ENCODE measurements at places on chromosomes 1 and 21. TPM values are rescaled to one million over a fixed set of nuclear protein-coding genes. Genes with fewer than 3 reads are reported as not detected.

The GNG4 gene
- 1.7 TPM for total RNA-seq

- no peaks in the 10 kb centered on the region for H3K36me3 ChIP-seq
- no peaks in the 10 kb centered on the region for H3K4me1 ChIP-seq
- no peak overlapping the region for H3K27ac ChIP-seq
- peaks cover 6% of the 10 kb centered on the region for H3K27me3 ChIP-seq
- H3K4me3 ChIP-seq = no peak overlapping the region
Observed at GRCh38 chr1:4830707-4831106, 176.3 kb downstream of the AJAP1 start.

DNA sequence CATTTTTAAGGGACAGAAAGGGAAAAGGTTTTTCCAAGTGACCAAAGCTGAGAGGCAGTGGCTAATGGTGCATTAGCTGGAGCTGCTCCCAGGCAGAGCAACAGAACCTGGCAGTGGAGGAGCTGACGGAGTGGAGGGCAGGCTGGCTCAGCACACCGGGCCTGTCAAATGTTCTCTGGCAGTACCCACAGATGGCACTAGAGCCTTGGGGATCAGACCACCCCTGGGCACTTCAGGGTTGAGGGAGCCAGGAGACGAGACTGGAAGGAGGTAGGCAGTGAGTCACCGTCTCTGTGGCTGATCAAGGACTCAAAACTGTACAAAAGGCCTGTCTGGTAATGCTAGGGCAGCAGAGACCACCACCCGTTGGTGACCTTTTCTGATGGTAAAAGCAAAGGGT is 121.7 kb upstream of the KIAA0040 start:
- H3K4me1 ChIP-seq = peaks cover under 1% of the 10 kb centered on the region
- H3K27me3 ChIP-seq = peaks cover 2% of the 10 kb centered on the region
- H3K36me3 ChIP-seq = no peaks in the 10 kb centered on the region
- H3K4me3 ChIP-seq = no peak overlapping the region
- DNase-seq = peak; percentile 12
- no peak overlapping the region for H3K27ac ChIP-seq

DNA sequence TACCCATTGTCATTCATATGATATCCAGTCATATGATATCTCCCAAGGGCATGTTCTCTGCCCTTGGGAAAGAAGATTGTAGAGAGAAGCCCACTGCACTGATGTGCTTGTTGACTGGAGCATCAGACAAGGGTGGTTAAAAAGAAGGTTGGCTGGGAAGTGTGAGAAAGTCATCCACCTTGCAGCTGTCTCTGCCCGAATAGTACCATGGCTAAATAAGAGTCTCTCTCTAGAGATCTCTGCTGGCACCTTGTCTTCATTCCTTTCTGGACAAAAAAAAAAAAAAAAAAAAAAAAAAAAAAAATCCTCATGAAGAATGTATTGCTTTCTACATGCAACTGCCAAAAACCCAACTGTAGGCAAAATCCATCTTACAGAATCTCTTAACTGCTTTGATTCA is 349.7 kb upstream of the ESRRG start:
- no peaks in the 10 kb centered on the region for H3K36me3 ChIP-seq
- H3K27ac ChIP-seq = no peak overlapping the region
- H3K4me1 ChIP-seq = no peaks in the 10 kb centered on the region

DNA sequence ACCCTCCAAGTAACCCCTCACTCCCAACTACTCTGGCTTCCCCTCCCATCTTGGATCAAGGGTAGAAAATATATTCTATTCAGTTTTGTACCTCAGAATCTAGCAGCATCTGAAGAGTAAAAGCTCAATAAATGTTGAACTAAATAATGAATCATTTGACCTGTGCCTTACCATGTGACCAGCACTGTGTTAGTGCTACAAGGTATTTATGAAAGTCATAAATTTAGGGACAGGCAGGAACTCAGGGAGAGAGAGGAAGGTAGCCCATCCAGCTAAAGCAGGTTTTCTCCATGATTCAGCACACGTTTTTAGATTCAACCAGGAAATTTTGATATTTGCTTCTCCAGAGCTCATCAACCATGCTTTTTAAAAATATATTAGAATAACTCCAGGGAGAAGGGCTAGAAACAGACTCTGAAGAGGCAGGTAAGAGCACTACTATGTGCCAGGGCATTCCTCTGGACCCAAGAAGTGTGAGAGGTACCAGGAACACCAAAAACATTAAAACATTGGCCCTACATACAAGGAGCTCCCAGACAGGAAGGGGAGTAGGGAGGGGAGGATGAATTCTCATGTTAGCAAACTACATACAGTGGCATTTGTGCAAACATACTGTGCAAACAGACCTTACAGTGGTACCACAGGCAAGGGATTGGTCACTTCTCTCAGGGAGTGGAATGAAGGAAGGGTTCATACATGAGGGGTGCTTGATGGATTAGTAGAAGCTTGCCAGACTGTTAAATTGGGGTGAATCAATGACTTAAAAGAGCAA is 64.3 kb downstream of the FYB2 start:
- no peak overlapping the region for H3K27ac ChIP-seq
- H3K4me3 ChIP-seq = no peak overlapping the region
- H3K4me1 ChIP-seq = peaks cover 2% of the 10 kb centered on the region
- H3K36me3 ChIP-seq = no peaks in the 10 kb centered on the region
